ENCODE measurements at places on chromosomes 12 and 14. TPM values are rescaled to one million over a fixed set of nuclear protein-coding genes. Genes with fewer than 3 reads are reported as not detected.
A peak's percentile ranks its signal among the peaks of the same experiment; 100 is the strongest.

DNA sequence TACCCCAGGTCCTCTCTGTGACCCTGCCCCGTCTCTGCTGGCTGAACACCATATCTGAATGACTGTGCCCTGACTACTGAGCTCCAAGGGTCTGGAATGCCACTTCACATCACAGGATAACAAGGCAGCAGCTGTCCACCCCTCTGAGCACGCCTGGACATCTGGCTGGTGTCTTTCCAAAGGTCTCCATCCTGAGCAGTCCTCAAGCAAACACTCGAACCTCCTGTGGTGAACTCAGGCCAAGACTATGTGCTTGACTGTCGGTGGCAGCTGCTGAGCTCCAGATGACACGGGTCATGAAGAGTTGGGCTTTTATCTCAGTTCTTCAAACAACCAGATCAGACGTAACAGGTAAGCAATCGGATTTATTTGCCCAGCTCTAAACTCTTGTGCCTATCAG, 117.2 kb upstream of the BCL2L14 start:
- no peak for DNase-seq

GRCh38 chr12:12537421-12537820, 25.2 kb downstream of the DUSP16 start:
- no peak for DNase-seq

The MYH6 gene
- total RNA-seq: not detected

DNA sequence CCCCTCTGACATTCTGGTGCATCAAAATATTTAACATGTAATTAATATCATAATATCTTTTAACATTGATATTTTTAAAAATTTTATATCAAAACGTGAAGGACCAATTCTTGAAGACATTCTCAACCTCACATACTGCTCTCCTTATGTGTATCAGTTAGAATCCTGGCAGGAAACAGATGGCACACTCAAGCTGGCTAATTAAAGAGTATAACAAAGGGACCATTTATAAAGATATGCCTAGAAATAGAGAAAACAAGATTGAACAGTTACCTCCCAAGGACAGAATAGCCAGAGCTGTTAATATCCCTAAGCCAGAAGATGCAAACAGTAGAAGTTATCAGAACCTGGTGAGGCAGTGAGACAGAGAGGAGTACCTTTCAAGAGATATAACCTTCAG, 368.7 kb downstream of the NELL2 start:
- no peak for DNase-seq

GRCh38 chr12:25684070-25684469, 131.0 kb upstream of the LMNTD1 start:
- DNase-seq: no peak

DNA sequence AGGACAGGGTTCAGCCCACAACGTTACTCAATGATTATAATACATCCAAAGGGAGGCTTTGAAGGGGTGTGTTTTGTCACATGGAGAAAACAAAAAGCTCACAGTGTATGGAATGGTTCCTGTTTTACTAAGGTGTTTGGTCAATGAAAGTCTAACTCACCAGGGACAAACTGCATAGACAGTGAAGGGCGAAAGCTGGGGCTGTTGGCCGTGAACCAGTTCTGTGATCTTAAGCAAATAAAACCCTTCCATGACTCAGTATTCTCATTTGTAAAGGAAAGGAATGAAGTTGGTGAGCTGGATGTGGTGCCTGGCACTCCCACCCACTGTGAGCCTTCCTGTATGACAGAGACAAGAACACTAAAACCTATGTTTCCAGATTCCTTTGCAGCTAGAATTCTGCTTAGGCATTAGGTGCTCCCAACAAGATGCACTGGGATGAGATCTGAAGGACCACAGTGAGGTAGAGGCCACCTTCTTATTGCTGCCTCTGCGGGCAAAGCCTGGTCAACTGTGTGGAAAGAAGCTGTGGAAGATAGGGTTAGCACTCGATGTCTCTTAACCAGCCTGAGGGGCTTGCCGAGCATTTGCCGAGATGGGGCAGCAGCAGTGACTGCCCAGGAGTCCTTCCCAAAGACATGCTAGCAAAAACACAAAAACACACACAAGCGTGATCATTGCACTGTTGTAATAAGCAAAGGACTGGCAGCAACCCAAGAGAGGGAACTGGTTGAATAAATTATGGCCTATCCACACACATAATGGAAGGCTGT, 48.5 kb downstream of the VCPKMT start:
- no peak for DNase-seq

GRCh38 chr12:64631197-64631596, 20.9 kb downstream of the RASSF3 start:
- no peak for DNase-seq

DNA sequence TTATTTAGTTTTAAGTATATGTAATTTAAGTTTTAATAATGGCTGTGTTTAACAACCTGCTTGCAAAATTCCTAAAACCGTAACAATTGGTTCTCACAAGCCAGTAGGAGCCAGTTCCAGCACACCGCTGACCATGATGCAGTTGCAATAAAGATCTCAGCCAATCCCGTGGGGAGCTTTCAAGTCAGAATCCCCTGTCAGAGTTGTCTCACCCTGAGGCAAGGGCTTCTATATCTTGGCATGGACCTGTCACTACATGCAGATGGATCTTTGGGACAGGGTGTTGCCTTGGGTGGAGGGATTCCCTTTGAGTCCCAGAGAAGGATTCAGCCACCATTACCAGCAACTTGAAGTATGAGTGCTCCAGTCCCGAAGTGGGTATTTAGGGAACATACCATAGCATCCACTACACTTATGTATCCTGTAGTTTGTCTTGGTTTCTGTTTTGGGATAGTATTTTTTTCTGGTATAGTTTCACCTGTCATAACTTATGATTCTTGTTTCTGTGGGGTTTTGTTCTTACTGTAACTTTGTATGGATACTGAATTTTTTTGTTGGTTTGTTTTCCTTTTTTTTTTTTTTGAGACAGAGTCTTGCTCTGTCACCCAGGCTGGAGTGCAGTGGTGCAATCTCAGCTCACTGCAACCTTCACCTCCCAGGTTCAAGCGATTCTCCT, 30.1 kb upstream of the LIMA1 start:
- DNase-seq: peak; percentile 11

GRCh38 chr12:114213055-114213581, 192.8 kb downstream of the TBX5 start:
- DNase-seq: no peak

DNA sequence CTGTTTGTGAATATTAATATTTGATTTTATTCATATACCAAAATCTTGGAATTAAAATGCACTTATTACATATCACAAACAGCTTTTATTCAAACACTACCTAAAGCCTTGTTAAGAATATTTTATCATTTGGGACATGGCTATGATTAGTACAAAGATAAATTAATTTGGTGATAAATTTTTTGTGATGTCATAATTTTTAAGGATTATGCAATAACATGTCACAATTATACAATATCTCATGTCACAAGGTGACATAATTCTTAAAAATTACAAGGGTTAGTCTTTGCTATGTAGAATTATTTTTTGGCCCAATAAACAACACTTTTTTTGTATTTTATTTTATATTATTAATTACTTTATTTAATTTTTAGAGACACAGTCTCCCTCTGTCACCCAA, 113.7 kb downstream of the TMTC3 start:
- no peak for DNase-seq

DNA sequence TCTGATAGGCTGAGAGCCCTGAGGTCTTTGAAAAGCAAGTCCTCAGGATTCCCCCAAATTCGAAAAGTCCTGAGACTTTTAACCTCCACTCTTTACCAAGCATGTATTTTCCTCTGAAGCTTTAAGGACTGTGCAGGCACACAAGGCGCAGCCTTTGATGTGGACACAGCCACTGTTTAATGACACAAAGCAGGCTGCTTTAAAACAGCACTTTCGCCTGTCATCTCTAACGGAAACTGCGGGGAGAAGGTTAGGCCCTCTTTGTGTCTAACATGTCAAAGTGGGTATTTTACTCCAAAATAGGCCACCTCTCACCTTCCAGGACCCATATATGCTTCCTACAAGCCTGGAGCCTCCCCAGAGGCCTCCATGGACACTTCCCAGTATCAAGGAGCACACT, 159.2 kb downstream of the GCH1 start:
- DNase-seq: no peak

DNA sequence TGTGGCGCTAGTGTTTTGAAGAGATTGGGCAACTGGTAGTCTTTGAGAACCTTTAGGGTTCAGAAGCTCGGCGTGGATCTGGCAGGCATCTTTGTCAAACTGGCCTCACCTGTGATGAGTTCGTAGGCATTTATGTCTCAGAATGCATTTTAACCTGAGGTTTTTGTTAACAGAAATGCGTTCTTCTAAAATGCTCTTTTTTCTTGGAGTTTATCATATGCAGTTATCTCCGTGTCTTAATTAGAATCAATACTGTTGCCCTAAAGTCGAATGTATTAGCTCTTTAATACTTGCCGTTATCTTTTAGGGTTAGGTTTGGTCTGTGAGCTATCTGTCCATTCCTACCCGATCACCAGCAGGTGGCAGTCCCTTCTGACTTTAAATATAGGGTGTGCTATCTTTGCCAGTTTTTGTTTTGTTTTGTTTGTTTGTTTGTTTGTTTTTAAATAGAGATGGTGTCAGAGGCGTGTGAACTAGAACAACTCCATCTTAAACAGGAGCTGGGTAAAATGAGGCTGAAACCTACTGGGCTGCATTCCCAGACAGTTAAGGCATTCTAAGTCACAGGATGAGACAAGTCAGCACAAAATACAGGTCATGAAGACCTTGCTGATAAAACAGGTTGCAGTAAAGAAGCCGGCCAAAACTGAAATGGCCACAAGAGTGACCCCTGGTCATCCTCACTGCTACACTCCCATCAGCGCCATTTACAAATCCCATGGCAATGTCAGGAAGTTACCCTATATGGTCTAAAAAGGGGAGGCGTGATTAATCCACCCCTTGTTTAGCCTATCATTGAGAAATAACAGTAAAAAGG, 1.4 kb downstream of the ATF1 start:
- no peak for DNase-seq

- DNase-seq: peak; percentile 36
Observed at GRCh38 chr12:131986361-131986760, 36.6 kb downstream of the EP400 start.

The MLEC gene
- total RNA-seq: 266 TPM

GRCh38 chr14:30082486-30082885, 154.8 kb upstream of the PRKD1 start:
- no peak for DNase-seq

- DNase-seq: no peak
Observed at GRCh38 chr14:26841920-26842741, 244.3 kb upstream of the NOVA1 start.

DNA sequence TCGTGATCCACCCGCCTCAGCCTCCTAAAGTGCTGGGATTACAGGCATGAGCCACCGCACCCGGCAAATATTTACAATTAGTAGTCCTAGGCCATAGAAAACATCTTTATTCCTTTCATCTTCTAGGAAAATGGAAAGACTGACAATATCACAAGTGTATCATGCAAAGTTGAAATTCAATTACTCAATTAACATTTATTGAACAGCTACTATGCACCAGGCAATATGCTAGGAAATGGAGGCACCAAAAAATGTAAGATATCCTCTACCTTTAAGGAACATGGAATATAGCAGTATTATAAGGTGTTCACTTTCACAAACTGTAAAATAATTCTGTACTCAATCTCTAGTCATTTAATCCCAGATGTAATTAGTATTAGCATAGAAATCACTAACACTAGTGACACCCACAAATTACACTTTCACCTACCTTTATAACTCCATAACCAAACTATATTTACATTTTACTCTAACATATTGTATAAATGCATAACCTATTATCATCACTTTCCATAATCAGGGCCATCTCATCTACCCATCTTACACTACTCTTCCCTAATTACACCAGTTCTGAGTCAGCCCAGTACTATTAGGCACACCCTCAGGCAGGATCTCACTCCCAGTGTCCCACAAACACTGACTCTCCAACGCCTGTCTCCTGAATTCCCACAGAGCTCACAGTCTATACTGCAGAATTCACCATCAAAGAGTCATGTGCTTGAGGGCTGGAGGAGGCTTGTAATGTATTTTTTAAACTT, 10.4 kb downstream of the CORO1C start:
- DNase-seq: no peak

DNA sequence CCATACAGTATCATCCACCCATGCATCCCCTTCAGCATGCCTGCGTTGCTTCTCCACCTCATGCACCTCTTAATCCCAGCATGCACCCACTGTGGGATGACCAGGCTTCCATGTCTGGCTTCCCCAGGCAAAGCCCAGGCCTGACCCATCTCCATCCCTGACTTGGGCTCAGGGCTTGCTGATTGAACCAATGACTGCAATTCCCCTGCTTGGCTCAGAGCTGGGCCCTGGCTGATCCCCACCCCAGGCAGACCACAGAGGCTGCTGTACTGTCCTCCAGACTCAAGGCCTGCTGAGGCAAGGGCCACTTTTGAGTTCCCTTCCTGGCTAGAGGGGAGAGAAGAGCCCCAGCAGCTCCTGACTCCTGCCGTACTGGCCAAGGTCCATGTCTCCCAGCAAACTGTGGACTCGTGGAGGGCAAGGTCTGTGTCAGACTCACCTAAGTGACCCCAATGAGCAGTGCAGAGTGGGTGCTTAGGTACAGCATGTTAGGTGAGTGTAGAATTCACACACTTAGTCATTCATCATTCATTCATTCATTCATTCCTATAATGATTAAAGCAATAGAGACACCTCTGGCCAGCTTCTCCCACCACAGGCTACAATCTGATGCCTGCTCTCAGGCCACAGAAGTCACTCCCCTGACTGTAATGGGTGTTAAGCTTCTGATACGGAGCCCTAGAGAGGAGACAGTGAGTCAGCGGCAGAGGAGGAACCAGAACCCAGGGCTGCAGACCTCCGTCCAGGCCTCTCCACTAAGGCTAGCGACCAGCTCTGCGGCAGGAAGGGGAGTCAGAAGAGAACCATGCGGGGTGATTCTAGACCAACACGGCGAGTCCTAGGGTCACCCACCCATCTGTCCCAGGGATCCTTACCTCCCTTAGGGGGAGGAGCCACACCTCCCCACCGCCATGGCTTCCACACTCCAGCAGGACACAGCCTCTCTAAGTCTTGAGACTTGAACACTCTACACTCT, 2.9 kb downstream of the BEGAIN start:
- no peak for DNase-seq

The TFCP2 gene
- total RNA-seq: 49.2 TPM

DNA sequence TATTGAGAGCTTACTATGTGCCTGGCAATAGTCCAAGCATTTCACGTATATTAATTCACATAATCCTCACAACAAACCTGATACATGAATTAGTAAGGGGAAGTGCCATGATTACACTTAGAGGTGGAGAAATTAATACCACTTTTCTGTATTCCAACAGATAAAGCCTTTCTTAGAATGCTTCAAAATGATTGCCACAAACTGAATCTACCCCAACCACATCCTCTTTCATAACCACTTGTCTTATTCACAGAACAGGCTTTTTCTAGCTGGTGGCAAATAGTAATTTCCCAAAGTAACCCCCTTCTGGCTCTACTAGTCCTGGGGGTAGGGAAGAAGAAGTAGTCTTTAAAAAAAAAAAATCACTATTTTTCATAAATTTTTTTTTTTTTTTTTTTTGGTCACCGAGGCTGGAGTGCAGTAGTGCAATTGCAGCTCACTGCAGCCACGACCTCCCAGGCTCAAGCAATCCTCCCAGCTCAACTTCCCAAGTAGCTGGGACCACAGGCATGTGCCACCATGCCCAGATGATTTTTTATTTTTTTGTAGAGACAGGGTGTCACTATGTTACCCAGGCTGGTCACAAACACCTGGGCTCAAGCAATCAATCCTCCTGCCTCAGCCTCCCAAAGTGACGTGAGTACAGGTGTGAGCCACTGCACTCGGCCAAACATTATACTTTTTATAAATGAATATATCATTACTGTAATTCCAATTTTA, 59.0 kb upstream of the ARID2 start:
- no peak for DNase-seq

Data from H1 (cell line).